ENCODE measurements at places on chromosomes 2 and 18.
A peak's percentile ranks its signal among the peaks of the same experiment; 100 is the strongest.

- no peak for DNase-seq
Observed at GRCh38 chr18:59267503-59268126, 5.6 kb downstream of the RAX start.

GRCh38 chr2:215841175-215841816, 172.1 kb downstream of the MREG start:
- DNase-seq: no peak

DNA sequence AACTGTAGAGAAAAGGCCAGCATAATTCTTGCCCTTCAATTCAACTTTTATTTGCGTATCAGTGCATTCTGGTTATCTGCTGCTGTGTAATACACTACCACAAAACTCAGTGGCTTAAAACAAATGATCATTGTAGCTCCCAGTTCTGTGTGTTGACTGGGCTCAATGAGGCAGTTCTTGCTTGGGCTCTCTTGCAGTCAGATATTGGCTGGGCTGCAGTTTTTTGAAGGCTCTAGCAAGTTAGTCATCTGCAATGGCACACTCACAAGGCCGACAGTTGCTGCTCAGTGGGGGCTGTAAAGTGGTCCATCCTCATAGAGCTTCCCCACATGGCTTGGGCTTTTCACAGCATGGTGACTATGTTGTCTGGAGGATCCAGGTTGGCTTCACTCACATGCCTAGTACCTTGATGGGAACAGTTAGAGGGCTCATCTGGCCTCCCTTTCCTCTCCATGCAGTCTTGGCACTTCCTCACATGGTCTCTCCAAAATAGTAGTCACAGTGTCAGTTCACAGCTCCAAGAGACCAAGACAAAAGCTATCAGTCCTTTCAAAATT, 110.6 kb upstream of the TNP1 start:
- DNase-seq: no peak

DNA sequence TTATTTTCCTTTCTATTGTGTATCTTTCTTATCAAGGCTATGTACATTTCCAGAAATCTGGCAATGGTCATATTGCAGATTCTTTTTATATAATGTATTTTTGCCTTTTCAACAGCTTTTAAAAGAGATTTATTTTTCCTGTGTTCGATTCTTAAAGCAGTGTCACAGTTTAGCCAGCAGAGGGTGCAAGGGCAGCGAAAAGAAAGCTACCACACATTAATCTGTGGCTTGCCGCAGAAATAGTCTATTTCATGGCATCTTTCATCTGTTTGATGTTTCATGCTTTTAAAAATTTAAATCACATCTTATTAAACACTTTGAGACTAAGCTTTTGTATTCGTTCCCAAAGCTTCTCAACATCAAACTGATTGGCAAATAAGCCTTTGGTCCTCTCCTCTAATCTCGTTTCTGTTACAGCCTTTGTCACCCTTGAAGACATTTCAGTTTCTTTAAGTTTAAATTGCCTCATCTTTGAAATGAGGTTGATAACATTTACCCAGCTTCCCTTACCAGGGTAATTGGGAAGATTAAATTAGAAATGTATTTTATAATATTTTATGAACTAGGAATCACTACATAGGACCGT, 73.3 kb downstream of the PIK3C3 start:
- DNase-seq: no peak

GRCh38 chr18:26961839-26962238, 96.3 kb upstream of the AQP4 start:
- DNase-seq: no peak

GRCh38 chr2:160057356-160057755, 5.1 kb downstream of the PLA2R1 start:
- no peak for DNase-seq

GRCh38 chr18:30150586-30151250, 891.8 kb downstream of the DSC3 start:
- no peak for DNase-seq

- DNase-seq: no peak
Observed at GRCh38 chr2:104443145-104443544, 410.8 kb upstream of the POU3F3 start.

DNA sequence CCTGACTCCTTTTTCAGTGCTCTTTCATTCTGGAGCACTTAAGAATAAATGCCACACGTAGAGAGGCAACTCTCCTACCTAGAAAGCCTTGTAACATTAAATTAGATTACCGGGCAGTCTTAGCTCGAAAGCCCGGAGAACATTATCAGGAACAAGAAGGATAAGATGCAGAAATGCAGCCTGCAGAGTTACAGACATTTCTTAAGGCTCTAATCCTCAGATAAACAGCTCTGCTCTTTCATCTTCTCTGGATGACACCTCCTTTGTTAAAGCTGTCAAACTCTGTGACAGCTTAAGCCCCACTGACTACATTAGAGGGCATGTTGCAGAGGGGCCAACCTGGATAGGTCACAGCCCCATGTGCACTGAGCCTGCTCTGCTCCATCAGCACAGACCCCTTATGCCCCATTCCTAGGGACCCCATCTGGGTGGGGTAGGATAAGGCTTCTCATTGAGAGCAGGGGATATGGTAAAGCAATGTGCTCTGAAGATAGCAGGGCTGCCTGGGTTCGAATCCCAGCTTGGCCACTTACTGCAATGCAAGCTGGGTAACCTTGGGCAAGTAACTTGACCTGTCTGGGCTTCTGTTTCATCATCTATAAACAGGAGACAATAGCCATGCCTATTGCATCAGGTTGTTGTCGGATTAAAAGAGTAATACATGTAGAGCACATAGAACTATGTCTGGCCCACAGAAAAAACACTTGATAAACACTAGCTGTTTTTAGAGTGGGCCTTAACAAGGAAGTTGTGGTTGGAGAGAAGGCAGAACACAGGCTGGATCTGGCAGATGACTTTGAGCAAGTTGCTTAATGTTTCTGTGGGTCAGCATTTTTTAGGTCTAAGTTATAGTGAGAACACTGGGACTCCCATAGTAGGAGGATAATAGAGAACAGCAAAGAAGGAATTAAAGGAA, 111.4 kb downstream of the THNSL2 start:
- DNase-seq: no peak

- no peak for DNase-seq
Observed at GRCh38 chr2:135744760-135745314, 3.2 kb downstream of the UBXN4 start.

DNA sequence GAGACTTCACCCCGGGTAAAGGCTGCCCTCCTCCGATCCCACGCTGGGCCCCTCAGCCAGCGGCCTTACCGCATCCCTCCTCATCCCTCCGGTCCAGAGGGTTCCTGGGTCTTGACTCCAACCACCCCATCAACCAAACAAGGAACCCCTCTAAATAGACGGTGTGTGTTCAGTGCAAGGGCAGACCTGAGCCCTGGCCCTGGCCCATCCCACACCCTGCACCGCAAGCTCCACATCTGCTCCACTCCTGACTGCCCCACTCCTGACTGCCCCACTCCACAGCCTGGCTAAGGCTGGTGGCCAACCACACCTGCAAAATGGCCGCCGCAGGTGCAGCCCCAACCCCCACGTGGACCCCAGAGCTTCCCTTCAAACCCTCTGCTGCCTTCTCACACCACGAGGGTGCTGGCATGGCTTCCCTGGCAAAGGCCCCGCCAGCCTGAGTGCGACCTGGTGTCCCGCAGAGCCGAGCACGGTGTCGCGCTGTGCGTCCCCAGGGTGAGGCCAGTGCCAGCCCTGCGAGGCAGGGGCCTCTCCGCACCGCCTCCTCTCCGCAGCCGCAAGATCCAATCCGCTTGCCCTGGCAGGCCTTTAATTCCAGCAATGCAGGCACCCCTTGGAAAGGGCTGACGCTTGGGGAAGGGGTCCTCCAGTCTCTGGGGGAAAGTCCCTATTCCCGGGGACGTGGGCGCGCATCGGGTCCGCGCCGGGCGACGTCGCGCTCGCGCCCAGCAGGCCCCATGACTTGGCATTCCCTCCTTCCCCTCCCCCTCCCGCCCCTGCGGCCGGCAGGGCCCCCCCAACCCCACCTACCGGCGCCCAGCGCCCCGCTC, 1.5 kb downstream of the KIF1A start:
- DNase-seq: no peak

DNA sequence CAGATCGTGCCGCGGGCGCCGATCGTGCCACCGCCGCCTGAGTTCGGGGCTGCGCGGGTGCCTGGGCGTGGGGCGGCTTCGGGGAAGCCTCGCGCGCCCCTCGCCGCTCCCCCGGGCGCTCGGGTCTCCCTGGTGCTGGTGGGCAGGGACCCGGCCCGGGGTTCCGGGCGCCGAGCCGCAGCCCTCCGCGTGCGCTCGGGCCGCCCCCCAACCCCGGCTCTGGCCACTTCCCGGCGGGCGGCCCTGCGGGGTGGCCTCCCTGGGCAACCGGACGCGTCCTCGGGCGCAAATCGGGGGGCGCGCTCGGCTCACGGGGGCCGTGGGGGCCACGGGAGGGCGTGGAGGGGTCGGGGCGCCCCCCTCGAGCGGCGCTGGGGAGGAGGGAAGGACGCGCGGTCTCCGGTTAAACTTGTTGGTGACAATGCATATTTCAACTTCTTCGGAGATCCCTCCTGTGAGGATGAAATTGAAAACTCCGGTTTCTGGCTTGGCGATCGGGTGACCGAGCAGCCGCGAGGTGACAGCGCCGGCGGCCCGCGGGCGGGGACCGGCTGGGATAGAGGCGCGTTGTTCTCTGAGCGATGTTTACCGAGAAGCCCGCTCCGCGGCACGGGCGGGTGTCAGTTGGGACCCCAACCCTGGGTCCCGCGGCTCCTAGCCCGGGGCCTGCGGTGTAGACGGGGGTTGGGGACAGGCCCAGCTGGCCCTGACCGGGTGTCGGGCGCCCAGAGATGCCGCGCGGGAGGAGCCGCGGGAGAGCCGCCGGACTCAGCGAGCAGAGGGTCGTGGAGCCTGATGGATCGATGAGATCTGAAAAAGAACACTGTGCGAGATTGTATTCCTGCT, 676 bp downstream of the SH3BP4 start:
- no peak for DNase-seq

DNA sequence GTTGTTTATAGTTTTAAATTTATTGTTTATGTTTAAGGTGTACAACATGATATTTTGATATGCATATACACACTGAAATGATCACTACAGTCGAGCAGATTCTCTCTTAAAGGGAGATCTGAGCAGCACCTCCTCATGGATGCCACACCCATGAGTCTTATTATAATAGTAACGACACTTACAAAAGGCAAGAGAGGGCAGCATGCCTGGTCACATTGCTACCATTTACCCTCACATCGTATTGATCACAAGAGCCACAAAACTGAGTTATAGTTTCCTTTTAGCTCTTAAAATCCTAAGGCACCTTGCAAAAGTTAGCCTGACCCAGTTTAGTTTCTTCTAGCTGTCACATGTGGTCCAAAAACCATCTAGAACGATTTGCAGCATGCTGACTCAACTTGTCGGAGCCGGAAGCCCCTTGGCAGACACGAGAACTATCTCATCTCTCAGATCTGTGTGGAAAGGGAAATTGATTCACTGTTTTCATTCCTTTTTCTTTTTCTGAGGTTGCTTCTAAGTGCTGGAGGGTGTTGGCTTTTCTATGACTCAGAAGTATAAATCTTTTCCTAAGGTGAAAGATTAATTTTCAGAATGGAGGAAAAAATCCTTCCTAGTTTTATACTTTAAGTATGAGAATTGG, 85.3 kb downstream of the CDC42EP3 start:
- DNase-seq: peak; percentile 40

GRCh38 chr2:241035142-241035817, 36.9 kb downstream of the SNED1 start:
- peak; percentile 46 for DNase-seq

GRCh38 chr2:177667626-177668025, 275.1 kb downstream of the AGPS start:
- no peak for DNase-seq

DNA sequence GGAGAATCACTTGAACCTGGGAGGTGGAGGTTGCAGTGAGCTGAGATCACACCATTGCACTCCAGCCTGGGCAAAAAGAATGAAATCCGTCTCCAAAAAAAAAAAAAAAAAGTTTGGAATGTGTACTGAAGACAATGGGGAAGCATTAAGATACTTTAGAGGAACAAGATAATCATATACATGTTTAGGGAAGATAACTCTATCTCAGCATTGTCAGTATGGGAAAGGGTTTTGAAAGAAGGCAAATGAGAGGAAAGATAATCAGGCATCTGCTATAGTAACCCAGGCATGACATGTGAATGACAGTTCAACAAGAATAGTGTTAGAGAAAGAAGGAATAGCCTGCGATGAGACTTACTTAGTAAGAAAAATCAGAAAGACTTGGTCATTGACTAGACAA, 112.0 kb downstream of the ATAD2B start:
- no peak for DNase-seq

DNA sequence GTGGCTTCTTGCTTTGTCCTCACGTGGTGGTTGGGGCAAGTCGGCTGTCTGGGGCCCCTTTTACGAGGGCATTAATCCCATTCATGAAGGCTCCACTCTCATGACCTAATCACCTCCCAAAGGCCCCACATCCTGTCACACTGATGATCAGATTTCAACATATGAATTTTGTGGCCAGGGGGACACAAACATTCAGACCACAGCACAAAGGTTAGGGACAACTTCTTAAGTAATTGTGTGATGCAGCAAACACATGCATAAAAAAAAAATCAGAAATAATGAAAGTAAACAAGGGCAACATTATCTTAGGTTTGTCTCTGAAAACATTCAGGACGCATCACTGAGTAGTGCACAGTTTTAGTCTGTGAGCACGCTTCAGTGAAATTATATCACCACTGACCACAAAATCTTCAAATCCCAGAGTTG, 54.2 kb upstream of the FRZB start:
- DNase-seq: no peak

GRCh38 chr2:83686863-83687262, 772.2 kb downstream of the SUCLG1 start:
- DNase-seq: no peak

GRCh38 chr2:146221826-146222225, 1623.0 kb upstream of the ACVR2A start:
- DNase-seq: no peak

GRCh38 chr2:164523726-164524125, 97.6 kb downstream of the GRB14 start:
- DNase-seq: no peak

GRCh38 chr2:231359441-231359840, 36.1 kb upstream of the B3GNT7 start:
- DNase-seq: no peak

DNA sequence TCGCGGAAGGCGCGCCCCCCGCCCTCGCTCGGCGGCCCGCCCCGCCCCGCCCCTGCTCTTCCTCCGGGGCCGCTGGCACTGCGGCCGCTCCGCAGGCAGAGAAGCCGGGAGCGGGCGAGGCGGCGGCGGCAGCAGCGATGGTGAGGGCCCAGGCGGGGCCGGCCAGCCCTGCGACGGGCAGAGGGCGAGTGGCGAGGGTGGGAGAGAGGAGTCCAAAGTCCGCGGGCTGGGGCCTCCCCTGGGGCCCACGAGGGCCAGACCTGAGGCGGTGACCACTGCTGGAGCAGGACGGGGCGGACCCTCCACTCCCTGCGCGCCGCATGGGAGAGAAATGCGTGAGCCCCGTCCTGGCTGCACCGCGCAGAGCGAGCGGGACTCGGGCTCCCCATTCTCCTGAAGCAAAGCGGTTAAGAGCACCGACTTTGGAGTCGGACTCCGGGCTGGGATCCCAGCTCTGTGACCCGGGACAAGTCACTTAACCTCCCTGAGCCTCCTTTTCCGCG, at the start of gene VAMP5:
VAMP5 (plus strand) TSS at position 78 of the 503 bp plus-strand sequence; CDS start at position 138, 60 bp downstream.
- DNase-seq: no peak

All from activated T-helper 1 cell treated with anti-CD3 and anti-CD28 coated beads, Interleukin-2, amount 50 U/mL, for 16 hours (primary cell).